Upper lobe of left lung (tissue), 6 donors: ENCODE measurements at places on chromosomes 5 and 9. TPM values are rescaled to one million over a fixed set of nuclear protein-coding genes. Genes with fewer than 3 reads are reported as not detected.

The VCAN gene
- total RNA-seq, result 254 TPM

The ARID3C gene
- total RNA-seq, result not detected

The SLC6A19 gene
- 0.03 TPM for total RNA-seq

The FAM151B gene
- 1.8 TPM for total RNA-seq

The SPINK6 gene
- total RNA-seq, result not detected

DNA sequence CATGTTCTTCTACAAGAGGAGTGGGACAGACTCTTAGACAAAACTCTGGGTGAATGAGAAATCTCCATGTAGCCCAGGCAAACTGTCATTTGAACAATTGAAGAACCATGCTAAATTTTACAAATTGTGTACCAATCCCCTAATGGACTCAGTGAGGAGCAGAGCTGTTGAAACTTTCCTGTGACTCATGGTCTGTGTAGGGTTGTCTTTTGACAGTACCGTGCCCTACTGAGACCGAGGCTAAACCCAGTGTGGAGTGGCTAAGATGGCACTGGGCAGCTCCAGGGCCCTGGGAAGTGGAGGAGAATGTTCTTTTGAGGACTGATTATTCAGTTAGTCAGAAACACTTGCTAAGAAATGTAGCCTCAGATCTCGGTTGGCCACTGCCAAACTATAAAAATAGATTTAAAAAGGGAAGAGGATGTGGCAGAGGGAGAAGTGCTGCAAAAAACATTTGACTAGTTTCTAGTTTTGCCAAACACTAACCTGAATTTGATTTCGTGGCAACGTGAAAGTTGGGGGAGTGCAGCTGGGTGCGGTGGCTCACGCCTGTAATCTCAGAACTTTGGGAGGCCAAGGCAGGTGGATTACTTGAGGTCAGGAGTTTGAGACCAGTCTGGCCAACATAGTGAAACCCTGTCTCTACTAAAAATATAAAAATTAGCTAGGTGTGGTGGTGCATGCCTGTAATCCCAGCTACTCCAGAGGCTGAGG is 24.7 kb downstream of the POU4F3 start:
- DNase-seq, result no peak
- H3K36me3 ChIP-seq, result no peaks in the 10 kb centered on the region
- no peaks in the 10 kb centered on the region for H3K4me1 ChIP-seq
- no peak overlapping the region for H3K4me3 ChIP-seq
- H3K27ac ChIP-seq, result no peak overlapping the region
- no peaks in the 10 kb centered on the region for H3K27me3 ChIP-seq

DNA sequence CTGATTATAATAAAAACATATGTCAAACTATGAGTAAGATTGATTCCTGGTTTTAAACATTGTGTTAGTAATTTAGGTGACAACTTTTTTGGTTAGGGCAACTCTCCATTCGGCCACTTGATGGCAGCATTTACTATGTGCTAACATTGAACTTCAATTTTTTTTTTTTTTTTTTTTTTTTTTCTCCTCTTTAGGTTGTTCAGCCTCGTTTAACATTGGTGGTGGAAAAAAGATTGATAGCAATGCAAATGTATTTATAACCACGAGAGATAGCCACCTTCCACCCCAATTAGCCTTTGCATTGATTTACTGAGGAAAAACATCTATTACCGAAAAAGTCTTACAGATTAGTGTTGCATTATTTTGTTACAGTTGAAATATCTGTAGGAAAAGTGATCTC is 159.1 kb downstream of the CSNK1G3 start:
- no peak overlapping the region for H3K4me3 ChIP-seq
- no peak for DNase-seq
- H3K36me3 ChIP-seq, result no peaks in the 10 kb centered on the region
- H3K27me3 ChIP-seq, result no peaks in the 10 kb centered on the region
- no peaks in the 10 kb centered on the region for H3K4me1 ChIP-seq
- H3K27ac ChIP-seq, result no peak overlapping the region

GRCh38 chr5:114948986-114949621 is 220.6 kb downstream of the TRIM36 start:
- H3K27me3 ChIP-seq, result no peaks in the 10 kb centered on the region
- H3K36me3 ChIP-seq, result no peaks in the 10 kb centered on the region
- H3K4me3 ChIP-seq, result no peak overlapping the region
- no peak overlapping the region for H3K27ac ChIP-seq

DNA sequence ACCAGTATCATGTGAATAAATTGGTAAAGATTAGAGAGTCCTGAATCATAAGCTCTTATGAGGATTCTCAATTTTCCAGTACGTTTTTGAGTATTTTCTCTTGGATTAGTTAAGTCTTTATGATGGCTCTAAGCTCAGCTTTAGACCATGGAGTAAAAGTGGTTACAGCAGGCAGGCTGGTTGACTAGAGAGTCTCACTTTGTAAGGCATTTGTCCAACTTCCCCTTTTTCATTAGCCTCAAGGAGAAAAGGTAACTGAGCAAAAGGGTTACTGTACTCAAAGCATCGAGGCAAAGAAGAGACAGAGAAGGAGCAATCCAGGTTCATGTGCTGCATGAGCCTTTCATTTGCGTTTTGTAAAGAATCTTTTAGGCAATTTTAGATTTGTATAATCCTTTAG is 8.5 kb downstream of the NOP16 start:
- peaks cover 41% of the 10 kb centered on the region for H3K36me3 ChIP-seq
- no peaks in the 10 kb centered on the region for H3K4me1 ChIP-seq
- H3K27me3 ChIP-seq, result no peaks in the 10 kb centered on the region
- no peak overlapping the region for H3K4me3 ChIP-seq

DNA sequence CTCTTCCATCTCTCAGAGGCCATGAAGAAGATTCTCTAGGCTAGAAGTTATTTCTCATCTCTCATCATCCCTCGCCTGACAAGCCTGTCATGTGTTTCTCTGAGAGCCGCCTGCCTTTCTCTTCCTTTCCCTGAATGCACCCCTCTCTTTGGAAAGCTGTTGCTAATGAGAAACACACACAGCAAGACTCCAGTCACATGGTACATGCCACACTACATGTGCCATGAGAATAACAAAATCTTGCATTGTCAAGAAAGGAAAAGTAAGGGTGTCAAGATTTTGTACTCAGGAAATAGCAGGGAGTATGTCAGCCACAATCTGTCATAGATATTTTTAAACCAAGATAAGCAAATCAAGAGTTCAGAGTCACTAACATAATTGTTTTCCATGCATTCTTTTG is 8.9 kb downstream of the AGXT2 start:
- no peak overlapping the region for H3K4me3 ChIP-seq
- no peaks in the 10 kb centered on the region for H3K27me3 ChIP-seq
- no peaks in the 10 kb centered on the region for H3K4me1 ChIP-seq

- no peaks in the 10 kb centered on the region for H3K4me1 ChIP-seq
- no peak for DNase-seq
- no peaks in the 10 kb centered on the region for H3K36me3 ChIP-seq
- H3K4me3 ChIP-seq, result no peak overlapping the region
Observed at GRCh38 chr9:70061776-70062175, 18.1 kb downstream of the MAMDC2 start.

DNA sequence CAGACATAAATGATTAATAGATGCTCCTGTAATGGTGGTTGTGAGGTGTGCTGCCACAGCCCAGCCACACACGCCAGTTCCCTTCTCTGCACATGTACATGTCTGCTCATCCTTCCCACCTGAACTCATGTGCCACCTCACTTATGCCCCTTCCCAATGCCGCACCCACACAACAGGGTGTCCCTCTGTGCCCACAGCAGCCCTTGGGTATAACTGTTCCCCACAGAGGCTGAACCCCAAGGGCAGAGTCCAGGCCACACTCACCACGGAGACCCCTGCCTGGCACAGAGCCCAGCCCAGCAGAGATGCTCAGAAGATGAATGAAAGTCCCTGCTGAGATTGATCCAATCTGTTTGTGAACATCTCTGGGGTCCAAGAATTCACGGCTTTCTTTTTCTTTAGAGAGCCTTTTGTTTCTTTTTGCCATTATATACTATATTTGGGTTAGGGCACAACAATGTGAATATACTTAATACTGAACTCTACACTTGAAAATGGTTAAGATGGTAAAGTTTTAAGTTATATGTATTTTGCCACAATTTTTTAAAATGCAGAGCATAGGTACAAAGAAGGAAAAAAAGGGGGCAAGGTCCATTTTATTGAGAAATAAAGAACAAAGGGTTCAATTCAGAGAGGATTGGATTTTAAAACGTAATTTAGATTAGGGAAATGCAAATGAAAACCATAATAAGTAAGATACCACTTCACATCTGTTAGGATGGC is 29.6 kb downstream of the IRF1 start:
- no peaks in the 10 kb centered on the region for H3K36me3 ChIP-seq
- H3K4me1 ChIP-seq, result peaks cover 73% of the 10 kb centered on the region
- no peak overlapping the region for H3K4me3 ChIP-seq
- peak overlapping the region; percentile 93 for H3K27ac ChIP-seq

- no peak overlapping the region for H3K4me3 ChIP-seq
- DNase-seq, result no peak
- no peaks in the 10 kb centered on the region for H3K27me3 ChIP-seq
- no peaks in the 10 kb centered on the region for H3K36me3 ChIP-seq
- no peak overlapping the region for H3K27ac ChIP-seq
- no peaks in the 10 kb centered on the region for H3K4me1 ChIP-seq
Observed at GRCh38 chr5:74978345-74978744, 74.0 kb downstream of the GCNT4 start.

DNA sequence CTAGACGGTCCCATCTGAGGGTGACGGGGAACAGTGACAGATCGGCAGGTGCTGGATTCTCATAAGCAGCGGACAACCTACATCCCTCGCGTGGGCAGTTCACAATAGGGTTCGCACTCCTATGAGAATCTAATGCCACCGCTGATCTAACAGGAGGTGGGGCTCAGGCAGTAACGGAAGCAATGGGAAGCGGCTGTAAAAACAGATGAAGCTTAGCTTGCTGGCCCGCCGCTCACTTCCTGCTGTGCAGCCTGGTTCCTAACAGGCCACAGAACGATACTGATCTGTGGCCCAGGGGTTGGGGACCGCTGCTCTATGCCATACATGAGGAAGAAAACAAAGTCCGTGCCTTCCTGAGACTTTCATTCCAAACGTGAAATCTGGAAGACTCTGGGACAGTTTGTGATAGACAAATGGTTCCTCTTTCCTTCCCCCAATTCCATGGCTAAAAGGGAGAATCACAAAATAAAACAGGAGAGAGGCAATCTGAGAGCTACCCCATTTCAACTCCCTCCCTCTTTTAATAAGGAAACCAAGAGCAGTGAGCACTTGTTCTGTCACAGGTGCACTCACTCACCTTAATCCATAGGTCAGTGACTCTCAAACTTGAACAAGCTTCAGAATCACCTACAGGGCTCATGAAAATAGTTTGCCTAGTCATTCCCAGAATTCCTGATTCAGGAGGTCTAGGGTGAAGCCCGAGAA is 12.1 kb downstream of the PDCL start:
- no peaks in the 10 kb centered on the region for H3K27me3 ChIP-seq
- no peak for DNase-seq
- no peaks in the 10 kb centered on the region for H3K36me3 ChIP-seq
- peaks cover 38% of the 10 kb centered on the region for H3K4me1 ChIP-seq
- H3K4me3 ChIP-seq, result no peak overlapping the region
